ENCODE measurements at places on chromosomes 4 and X.

DNA sequence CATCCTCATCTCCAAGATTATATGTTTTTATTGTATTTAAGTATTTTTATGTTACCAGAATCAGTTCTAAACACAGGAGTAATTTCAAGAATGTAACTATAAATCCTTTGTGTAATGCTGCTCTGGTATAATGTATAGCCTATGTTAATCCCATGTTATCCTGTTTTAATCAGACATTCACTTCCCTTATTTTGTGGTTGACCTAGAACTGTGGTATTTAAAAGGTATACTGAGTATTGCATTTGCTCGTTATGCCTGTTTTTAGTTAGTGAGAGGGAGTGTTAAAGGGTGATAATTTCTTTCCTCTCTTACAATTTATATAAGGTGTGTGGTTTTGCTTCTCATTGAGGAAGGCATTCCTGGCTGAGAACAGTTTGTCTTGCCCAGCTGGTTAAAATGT lies 26.2 kb downstream of the MTM1 start:
- no peak for DNase-seq

- no peak for DNase-seq
These were observed 12.6 kb downstream of the SSR4 start for GRCh38 chrX:153806999-153807575.

- DNase-seq = no peak
These were observed 47.0 kb upstream of the SLC34A2 start for GRCh38 chr4:25608644-25609043.

DNA sequence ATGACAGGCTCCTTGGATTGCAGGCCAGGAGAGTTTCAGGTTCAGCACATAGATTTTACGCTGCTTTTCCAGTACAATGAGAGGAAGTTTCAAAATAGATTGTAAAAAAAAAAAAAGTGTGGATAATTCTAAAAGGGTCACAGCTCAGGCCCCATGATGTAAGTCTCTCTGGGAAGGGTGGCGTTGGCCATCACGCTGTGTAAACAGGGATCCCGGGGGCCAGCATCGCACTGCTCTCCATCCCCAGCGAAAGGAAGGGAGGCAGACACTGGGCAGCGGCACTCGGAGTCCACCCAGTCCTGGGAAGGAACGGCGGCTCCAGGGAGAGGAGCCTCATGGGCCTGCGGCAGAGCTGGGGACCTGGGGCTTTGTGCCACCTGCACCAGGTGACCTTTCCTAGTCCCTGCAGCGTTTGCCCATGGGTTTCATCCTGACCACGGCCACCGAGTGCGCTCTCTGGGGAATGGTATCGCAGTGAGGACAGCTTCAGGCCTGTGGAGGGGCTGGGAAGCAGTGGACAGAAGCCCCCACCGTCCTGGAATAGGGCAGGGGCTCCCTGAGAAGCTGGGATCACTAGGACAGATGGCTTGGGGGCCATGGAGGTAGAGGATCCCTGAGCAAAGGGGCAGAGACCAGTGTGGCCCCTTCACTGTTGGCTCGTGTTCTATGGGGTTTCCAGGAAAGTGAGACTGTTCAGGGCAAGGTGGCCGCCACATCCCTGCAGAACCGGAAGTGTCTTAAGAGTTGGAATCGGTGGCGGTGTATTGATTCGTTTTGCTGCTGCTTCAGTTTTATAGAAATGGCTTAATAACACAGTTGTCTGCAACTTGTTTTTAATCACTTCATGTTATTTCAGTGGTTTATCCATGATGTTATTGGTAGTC lies 38.9 kb downstream of the RGS12 start:
- DNase-seq = no peak

DNA sequence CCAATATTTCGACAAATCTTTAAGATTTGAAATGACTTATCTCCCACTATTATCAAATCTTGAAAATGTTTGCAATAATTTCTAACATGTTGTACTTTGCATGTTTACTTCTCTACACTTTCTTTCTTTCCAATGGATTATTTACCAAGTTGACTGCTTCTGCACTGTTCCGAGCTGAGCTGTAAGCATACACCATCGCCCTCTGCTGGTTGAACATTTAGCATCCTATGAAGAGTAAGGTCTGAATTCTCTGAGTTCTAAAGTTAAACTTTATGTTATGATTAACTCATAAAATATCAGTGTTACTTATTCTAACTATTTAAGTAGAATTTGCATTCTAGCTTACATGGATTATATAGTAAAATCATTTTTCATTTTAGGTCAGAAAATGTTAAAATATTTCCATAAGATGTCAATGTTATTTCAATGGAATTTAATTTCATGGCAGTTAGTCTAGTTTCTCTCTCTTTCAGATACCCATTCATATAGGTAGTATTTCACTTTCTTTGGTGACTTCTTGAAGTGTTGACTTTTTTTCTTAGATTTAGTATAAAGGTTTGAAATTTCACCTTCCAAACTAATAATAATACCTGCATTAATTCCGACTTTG lies 137.4 kb downstream of the DKK2 start:
- no peak for DNase-seq

DNA sequence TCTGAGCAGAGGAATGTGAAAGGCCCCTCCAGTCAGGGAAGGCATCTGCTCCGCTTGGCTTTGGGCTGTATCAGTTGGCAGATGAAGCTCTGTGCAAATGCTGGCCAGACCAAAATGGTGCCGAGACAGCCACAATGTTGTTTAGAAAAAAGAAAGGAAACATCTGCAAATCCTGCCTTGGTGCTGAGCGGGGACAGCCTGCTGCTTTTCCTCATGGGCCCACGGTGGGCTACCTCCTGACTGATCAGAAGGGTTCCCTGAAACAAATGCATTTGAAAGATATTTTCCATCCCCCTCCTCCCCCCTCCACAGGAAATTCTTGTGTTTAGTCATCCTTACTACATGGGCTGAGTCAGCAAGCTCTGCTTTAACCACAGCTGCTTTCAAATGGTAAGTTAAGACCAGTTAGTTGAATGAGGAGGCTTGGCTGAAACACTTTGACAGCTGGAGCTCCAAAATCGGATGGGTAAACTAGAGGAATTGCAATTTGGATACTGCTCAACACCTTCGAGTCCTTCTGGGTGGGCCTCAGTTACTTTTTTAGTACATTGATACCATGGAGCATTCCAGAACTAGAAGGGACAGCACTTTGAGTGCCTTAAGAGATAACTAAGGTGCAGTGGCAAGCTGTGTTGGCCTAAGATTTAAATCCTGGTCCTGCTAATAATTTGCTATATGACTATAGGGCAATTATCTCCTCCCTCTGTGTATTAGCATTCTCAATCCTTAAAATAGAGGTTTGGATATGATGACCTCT lies 36.0 kb downstream of the PLAC1 start:
- no peak for DNase-seq

DNA sequence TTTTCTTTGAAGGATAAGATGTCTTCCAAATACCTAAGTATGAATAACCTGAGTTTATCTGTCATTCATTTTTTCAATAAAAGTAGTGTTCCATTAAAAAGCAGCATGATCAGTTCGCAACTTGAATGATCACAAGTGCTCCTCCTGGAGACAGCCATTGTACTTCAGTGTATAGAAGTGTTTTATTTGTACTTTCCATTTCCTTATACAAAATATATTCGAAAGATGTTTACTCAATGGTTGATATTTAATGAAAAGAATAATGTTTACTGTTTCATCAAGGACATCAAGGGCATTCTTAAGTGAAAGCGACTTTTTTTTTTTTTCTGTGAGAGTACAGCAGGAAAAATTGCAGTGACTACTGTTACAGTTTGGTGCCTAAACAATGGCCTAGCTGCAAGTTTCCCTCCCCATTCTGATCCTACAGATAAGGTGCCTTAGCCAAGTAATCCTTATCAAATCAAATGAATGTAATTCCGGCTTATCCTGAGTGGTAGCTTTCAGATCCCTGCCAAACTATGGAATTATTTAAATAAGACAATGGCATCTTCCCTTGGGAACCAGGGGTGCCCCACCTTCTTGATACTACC lies 69.0 kb upstream of the IL15 start:
- no peak for DNase-seq

DNA sequence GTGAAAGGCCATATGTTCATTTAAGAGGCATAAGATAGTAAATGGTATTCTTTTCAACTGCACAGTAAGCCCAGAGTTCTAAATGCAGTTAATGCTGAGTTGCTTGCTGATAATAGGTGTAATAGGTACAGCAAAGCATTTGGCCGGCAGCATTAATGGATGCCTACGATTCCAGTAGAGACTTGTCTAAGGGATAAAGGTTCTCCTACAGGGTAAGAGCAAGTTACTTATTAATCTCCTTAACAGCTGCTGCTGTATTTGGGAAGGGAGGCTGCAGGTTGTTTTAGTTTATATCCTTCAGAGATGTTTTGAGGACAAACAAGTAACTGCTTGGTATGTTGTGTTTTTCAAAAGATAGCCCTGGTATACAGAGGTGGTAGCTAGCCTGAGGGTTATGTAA lies 16.8 kb downstream of the TSPAN7 start:
- DNase-seq = no peak

GRCh38 chrX:126342859-126343258 lies 176.8 kb upstream of the DCAF12L2 start:
- no peak for DNase-seq

GRCh38 chrX:17778997-17779396 lies 41.7 kb downstream of the SCML1 start:
- DNase-seq = no peak

DNA sequence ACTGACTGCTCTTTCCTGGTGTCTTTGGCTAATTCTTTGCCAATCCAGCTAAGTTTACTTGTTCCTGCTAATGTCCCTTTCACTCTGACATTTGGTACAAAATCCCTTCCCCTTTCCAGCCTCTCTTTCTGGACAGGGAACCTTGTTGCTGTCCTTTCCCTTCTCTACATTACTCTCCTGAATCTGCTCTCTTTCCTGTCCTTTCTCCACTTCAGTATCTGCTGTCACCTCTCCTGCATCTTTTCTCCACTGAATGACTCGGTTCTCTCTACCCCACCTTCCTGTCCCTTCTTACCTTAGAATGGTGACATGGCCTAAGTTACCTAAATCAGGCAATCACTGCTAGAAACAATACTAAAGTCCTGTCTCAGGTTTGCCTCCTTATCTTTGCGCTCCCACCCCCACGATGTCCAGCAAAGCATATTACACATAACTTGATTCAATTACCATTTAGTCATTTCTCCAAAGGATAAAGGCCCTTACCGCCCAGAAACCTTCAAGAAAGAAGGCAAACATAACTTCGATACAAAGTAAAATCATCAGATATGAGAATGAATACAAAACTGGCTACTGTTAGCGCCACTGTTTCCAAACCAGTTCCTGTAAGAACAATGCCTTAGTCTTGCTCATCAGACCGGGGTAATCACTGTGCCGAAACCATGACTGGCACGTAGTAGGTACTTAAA lies 890 bp downstream of the BOD1L1 start:
- DNase-seq = no peak

GRCh38 chrX:134607523-134607922 lies 50.7 kb downstream of the PLAC1 start:
- no peak for DNase-seq

- no peak for DNase-seq
These were observed 321.9 kb upstream of the PRPS2 start for GRCh38 chrX:12469296-12469695.

DNA sequence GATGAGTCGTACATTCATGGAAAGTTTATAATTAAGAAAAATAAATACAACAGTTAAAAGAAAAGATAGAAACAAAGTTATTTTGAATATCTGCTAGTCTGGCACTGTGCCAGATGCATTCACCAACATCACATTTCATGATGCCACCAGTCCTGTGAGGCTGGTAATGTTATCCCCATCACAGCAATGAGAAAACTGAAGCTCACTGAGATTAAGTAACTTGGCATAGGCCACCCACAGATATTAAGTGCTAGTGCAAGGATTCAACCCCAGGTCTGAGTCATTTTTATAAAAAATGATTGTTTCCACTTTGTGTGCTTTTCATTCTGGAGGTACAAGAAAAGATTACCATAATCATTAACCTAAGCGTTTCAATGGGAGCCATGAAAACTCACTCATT lies 65.0 kb upstream of the IL15 start:
- no peak for DNase-seq

DNA sequence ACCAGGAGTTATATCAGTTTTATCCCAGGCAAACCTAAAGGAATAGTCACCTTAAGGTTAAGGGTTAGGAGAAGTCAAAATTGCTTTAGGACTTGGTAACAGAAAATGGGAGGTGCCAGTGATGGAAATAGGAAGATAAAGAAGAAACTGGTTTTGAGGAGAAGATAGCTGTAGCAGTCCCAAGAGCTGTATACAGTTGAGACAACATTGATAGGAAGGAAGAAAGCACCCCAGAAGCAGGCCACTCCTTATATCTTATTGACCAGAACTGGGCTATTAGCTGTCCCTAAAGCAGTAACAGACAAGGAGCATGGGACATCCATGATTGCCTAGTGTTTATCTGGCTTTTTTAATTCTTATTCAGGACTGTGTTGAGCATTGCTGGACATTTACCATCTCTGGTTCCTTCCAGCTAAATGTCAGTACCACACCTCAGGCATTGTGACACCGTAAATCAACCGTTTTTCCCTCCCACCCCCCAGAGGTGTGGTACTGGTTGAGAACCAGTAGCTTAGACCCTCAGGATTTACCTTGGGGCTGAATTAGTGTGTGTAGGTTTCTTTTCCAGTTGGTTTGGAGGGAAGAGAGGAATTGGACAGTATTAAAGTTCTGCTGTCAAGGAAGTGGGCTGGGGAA lies 2.0 kb upstream of the PGRMC2 start:
- no peak for DNase-seq

DNA sequence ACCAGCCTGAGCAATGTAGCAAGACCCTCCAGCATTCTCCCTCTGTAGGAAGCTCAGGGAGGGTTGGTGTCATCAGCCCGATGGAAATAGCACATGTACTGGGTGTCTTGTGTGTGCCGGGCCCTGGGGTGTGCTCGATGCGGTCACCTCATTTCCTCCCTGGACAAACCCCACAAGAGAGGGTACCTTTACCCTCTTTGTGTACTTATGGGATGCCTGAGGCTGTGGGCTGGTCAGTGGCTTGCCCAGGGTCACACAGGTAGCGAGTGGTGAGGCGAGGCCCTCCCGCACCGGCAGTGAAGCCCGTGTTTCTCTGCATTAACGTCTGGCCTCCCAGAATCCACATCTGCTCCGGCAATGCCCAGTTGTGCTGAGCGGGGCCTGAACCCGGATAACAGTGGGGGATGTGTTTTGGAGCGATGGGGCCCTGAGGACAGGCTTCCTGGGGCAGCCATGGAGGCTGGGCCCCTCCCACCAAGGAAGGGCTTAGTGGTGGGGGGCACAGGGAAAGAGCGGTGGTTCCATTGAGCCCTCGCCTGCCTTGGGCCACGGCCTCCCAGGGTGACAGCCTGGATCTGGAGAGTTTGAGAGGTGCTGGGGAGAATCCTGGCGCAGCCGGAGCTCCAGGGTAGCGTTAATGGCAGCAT lies 8.1 kb downstream of the PSAPL1 start:
- DNase-seq = no peak

DNA sequence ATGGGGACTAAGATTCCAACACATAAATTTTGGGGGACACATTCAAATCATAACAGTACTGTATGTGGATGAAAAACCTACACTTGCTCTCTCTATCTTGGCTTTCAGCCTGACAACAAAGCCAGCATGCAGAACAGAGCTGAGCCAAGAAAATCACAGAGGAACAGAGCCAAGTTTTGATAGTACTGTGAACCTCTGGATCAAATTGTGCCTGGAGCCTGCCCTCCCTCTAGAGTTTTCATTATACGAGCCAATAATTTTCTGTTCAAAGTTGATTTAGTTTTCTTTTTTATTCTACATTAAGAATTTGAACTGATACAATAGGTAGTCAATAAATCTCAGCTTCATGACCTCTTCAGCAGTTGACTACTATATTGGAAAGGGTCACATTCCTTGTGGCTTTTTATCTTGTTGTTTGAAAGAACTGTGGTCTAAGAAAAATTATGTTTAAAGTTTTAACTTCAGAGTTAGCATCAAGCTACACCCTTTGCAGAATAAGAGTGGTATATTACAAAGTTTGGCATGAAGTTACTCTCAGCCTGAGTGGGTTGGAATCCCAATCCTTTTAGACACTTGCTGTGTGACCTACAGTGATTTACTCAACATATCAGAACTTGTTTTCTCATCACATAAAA lies 31.1 kb downstream of the GRID2 start:
- no peak for DNase-seq
